Activated CD4-positive, alpha-beta T cell treated with anti-CD3 and anti-CD28 coated beads, Interleukin-2, amount 50 U/mL, for 16 hours (primary cell): ENCODE measurements at places on chromosomes 3 and 15.

- no peak for DNase-seq
These were observed 3.9 kb upstream of the TLE3 start for GRCh38 chr15:70101459-70102113.

DNA sequence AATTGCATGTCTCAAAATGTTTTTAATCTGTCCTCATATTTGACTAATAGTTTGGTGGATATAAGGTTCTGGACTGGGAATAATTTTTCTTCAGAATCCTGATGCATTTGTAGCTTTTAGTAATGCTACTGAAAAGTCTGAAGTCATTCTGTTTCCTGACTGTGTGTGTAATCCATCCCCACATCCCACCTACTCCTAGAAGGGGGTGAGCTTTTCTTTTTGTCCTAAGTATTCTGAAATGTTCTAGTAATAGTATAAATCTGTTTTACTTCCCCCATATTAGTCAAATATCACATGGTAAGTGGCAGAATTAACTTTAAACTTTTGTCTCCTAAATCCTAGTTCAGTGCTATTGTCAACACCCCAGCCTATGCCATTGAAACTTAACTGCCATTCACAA lies 162.8 kb downstream of the GREM1 start:
- DNase-seq = no peak

DNA sequence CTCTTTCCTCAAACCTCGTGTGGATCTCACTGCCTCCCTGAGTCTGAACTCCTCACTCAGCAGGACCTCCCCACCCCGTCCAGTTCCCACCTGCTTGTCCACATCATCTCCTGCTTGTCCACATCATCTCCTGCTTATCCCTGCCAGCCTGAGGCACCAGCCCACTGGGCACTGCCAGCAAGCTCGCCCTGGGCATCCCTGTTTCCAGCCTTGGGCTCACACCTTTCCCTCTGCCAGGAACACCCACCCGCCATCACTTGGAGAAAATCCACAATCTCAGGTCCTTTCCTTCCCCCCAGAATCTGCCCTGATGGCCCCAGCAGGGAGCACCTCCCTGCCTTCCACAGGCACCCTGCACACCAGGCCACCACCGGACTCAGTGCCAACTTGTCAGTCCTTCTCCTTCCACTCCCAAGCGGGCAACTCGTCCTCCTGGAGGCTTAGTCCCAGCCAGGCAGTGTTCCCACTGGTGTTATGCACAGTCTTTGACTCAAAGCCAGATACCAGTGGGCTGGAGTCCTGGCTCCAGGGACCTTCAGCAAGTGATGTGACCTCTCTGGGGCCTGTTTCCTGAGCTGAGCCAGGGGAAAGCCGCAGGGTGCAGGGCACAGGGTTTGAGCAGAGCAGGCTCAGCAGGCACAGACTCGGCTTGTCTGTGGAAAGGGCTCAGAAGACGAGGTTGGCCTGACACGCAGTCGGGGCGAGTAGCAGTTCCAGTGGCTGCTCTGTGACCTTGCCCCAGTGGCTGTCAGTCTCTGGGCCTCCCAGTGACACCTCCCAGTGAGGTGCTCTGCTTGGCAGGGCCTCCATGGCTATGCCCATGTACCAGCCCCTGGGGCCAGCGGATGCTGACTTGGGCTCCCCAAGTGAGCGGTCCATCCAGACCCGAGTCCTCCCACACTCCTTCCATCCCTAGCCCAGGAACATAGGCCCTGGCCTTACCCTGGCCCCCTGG lies 9.5 kb upstream of the MESP2 start:
- DNase-seq = no peak

GRCh38 chr3:23884481-23884880 lies 32.3 kb downstream of the NKIRAS1 start:
- no peak for DNase-seq

- no peak for DNase-seq
These were observed 179.7 kb upstream of the TOPAZ1 start for GRCh38 chr3:44061961-44062360.

GRCh38 chr3:139533781-139534454 lies 5.6 kb downstream of the RBP1 start:
- DNase-seq = no peak

DNA sequence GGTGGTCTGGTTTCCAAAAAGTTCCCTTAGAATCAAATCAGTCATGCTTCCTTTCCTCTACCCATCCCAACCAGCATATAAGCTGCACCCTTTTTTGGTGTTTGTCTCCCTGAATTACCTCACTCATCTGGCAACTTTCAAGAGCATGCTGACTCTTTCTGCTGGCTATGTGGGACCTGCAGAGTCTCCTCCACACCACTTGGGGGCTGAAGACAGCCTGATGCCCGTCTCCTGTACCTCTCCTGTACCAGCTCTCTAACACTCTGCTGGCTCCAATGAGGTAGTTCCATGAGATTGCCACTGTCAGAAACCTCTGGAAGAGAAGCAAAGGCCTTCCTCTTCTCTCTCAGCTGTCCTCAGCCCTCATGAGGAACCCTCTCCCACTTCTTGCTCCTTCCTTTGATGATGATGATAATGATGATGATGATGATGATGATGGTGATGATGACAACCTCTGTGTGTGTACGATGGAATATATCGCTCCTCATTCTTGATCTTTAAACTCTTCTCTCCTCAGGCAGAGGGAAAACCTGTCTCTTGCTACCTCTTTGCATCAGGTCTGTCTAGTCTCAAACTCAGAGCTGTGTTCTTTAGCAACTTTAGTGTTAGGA lies 257.5 kb downstream of the ZNF621 start:
- DNase-seq = no peak

- DNase-seq = peak; percentile 0
These were observed 299.1 kb upstream of the MCTP2 start for GRCh38 chr15:93932164-93932776.

DNA sequence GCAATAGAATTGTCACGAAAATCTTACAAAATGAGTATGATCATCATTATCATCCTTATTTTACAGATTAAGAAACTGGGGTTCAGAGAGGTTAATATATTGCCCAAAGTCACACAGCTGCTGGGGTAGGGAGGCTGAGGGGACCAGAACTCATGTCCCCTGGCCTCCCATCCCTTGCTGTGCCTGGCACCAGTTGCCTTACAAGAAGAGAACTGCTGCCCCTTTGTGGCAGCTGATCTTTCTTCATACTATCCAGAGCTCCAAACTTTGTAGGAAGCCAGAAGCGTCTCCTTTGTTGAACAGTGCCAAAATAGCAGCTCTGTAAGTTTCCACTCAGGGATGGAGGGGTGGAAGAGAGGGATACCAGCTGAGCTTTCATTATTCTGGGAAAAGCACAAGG lies 236.8 kb upstream of the TBC1D5 start:
- no peak for DNase-seq

DNA sequence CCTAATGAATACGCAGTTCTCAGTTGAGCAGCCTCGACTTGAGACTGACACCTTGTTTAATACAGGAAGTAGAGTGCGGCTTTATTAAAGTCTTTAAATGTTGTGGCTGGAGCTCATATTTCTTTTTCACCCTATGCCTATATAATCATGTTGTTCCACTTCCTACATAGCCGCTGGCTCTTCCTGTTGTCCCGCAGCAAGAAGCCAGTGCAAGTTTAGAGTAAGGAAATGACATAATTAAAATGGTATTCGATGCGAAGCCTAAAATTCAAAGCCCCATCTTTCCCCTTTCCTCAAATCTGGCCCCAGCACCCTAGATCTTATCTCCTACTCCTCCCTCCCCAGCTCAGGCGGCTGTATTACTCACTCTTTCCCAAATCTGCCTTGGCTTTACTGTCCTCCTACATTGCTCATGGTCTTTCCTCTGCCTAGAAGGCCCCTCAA lies 7.5 kb upstream of the PHLDB2 start:
- no peak for DNase-seq

DNA sequence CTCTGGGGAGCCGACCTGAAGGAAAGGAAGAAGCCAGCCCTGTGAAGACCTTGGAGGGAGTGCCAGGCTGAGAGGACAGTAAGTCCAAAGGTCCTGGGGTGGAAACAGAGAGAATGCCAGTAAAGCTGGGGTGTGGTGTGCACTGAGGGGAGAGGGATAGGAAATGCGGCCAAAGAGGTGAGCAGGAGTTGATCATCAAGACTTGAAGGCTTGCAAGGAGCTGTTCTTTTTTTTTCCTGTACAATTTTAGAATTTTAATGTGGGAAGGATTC lies 73.8 kb downstream of the SYNPR start:
- no peak for DNase-seq

- DNase-seq = peak; percentile 18
These were observed 236.3 kb downstream of the MEX3B start for GRCh38 chr15:81809543-81809942.

GRCh38 chr3:4038351-4038750 lies 239.1 kb downstream of the LRRN1 start:
- DNase-seq = no peak

DNA sequence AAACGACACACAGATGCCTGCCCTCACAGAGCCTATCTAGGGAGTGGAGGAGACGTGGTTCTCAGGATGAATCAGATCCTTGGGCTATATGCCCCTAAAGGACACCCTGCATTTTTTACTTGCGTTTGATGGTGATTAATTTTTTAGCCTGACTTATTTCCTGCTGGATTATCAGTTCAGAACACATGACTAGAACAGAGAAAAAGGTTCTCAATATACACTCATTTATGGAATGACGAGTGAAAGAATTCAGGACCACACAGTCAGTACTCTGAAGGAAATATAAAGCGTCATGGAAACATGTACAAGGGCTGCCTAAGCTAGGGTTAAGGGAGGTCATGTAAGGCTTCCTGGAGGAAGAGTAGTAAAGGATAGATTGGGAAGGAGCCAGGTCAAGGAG lies 121.8 kb downstream of the SSR3 start:
- peak; percentile 1 for DNase-seq

DNA sequence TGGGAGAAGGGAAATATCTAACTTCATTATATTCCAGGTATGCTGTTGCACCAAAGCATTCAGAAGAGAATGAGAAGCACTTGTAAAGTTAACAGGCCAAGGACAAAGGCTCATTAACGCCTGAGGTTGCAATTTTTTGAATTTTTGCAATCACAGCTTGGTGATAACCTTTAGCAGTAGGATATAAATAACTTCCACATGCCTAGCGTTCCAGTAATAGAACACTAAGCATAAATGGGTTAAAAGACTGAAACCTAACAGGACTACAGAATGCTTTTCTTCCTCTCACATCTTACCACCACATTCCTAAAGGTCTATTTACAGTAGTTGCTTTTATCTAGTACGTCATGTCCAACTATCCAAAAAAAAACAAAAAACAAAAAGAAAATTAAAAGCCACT lies 57.4 kb upstream of the IMPG2 start:
- DNase-seq = no peak

GRCh38 chr3:13132731-13133410 lies 59.6 kb upstream of the IQSEC1 start:
- DNase-seq = no peak

DNA sequence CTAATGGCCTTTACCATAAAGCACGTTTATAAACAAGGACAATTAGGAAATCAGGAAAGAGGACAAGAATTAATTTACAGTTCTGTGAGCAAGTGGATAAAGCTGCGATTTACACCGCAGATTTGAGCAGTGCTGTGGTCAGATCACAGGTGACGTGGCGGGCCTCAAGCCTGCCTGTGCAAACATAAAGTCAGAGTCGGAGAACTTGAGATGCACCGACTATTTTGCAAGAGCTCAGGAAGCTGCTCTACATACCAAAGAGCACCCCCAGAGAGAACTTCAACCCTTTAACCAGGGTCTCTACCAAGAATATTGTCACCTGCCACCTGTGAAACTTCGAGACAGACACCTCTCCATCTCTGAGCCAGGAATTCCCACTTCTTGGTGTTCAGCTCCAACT lies 35.7 kb downstream of the MECOM start:
- no peak for DNase-seq

GRCh38 chr3:50299929-50300680 lies 900 bp upstream of the HYAL3 start:
- DNase-seq = peak; percentile 37

GRCh38 chr3:58285334-58285733 lies 20.7 kb upstream of the RPP14 start:
- no peak for DNase-seq

DNA sequence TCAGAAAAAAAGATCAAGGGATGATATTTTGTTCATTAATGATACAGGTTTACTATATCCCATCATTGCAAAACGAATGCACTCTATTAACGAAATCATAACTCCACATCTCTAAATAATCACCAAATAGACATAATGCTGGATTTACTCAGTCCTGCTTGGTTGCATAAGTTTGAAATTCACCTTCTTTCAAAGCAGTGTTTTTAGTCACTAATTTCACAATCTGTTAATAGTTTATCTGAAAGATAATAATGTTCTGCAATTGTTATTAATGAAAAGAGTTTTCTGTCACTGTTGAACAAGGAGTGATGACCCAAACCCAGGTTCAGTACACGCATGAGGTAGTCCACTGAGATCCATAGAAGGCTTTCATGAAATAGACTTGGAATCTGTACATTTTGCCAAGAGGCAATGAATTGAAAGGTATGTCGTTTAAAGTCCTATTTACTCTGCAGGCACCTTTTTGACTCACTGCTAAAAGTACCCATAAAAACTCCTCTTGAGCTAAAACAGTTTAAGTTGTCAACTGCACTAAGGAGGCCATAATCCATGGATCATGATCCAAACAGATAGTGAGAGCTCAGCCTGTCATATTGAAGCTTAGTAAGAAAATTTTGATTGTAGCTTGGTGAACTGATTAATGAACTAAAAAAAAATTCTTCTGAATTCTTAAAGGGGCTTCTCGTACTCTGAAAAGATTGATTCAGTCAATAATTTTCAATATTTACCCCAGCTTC lies 75.6 kb upstream of the MBNL1 start:
- no peak for DNase-seq

GRCh38 chr3:120353463-120353862 lies 4.3 kb upstream of the LRRC58 start:
- no peak for DNase-seq

GRCh38 chr3:187970106-187970505 lies 183.9 kb upstream of the LPP start:
- DNase-seq = no peak

DNA sequence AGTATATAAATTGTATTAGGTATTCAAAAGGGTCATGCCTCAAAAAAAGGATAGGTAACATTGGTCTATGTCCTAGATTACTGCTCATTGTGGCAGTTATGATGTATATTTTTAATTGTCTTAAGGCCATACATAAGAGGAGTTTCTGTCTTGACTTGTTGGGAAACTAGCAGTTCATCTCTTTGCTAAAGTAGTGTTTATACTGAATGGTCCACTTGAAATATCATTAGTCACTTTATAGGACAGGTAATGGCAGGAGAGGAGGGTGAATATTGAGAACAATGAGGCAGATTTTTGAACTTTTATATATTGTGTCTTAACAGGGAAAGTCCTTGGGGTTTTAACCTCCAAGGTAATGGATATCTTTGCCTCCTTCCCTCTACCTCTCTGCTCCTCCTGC lies 58.4 kb downstream of the TP63 start:
- no peak for DNase-seq

DNA sequence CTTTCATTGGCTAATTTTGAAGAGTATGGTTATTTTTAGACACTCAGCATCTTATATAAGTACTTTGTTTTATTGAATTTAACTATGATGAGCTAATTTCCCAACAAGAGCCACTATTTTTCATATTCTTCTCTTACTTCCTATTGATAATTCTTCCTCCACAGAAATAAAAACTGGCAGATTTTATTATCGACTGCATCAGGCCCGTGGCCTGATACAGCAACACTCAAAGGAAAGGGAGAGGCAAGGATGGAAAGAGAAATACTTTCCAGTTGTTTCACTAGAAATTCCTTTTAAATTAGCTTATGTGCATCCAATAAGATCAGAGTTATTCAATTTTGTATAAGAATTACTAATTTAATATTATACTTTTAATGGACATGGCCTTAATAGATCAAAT lies 886.3 kb downstream of the ROBO1 start:
- DNase-seq = no peak

- no peak for DNase-seq
These were observed 151.4 kb upstream of the BCL6 start for GRCh38 chr3:187896646-187897045.

- DNase-seq = no peak
These were observed 506.0 kb downstream of the GBE1 start for GRCh38 chr3:81255463-81255862.
